Vagina (tissue), 2 donors: ENCODE measurements at places on chromosomes 4 and X.
A peak's percentile ranks its signal among the peaks of the same experiment; 100 is the strongest.

DNA sequence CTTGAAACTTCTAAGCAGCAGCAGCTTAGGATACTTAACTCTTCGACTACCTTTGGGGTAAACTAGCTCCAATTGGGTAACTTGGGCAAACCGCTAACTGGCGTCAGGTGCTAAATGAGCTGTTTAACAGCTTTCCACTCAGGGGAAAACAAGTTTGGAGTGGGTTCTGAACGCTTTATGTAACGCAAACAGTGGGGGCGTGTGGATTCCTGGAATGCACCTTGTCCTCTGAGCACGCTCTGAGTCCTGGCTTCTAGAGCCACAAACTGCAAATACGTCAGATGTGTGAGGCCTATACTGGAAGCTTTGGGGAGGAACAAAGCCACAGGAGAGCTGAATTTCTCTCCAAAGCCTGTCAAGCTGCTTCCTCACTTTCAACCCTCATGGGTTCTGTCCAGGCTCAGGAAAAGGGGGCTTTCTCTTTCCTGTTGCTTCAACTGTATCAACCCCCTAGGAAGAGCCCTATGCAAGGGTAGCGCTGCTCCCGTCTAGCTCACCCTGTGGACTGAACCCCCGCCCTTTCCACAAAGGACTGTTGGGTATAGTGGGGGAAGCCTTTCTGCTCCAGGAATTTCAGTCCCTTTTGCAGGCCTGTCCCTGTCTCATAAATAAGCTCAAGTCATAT is 4.5 kb upstream of the WDR1 start:
- DNase-seq = no peak

DNA sequence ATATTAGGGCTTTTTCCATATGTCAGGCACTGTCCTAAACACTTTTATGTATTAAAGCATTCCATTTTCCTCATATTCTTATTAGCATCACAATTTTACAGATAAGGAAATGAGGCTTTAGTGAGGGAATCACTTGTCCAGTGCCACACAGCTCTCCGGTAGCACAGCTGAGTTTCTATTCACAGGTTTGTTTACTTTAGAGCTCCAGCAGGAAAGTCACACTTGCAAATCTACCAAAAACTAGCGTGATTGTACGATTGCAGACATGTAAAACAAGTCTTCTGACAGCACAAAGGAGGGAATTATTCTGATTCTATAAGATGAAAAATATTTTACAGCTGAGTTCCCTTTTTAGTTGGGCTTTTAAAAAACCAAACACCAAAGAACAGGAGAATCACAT is 472.1 kb downstream of the TMA16 start:
- no peak for DNase-seq

GRCh38 chrX:42075032-42075431 is 151.7 kb upstream of the CASK start:
- DNase-seq = no peak

DNA sequence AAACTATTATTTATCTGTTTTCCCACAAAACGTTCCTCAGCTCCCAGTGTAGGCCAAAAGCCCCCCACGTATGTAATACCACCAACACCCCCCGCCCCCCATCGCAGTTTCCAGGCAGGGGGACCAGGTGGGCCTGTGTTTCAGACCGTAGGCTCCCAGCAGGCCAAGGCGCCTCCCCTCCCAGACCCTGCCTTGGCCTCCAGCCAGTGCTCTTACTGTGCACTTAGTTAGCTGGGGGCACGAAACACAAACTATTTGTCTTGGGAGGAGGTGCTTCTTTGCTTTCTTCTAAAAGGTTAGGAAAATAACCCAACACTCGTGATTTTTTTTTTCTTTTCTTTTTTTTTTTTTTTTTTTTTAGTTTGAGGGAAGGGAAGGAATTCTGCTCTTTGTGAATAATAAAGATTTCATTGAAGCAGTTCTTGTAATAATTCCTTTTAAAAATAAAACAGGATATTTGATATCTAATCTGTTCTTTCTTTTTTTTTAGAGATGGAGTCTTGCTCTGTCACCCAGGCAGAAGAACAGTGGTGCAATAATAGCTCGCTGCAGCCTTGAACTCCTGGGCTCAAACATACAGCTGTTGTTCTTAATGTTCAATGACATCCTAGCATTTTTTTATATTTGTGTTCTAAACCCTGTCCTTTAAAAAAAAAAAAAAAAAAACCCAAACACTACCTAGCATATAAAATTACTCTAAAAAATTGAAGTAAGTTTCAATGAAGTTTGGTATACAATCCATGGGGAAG is 83.0 kb upstream of the CLDN34 start:
- DNase-seq = no peak

DNA sequence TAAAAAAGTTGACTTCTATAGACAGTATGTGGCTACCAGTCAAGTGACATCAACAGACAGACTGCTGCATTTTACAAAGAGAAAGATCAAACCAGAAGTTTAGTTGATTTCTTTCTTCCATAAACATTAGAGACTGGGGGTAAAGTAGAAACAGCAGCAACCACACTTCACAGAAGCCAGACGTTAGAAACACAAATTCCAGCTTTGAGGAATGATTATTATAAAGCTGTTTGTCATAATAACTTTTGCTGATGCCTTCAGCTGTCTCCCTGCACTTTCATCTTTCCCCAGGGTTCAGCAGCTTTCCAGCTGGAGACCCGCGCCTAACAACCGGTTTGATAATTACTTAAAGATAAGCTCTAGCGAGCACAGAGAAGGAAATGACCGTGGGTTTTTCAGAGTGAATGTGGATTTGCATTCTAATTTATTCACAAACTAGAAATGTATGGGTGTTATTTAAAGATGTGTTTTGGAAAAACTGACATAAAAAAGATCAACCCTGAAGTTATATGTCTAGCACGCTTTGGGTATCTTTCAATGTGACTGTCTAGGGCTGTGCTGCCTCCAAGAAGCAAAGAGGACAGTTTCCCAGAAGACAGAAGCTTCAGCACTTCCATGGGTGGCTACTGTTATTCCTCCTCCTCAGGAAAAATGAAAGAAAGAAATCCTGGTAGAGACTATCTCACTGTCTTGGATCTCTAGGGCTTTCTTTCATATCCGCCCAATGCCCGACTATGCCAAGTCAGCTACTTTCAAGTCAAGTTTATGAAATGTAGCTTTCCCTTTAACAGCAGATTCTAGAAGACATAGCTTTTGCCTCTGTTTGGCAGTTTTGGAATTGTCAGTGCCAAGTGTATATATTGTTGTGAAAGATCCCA is 15.0 kb upstream of the ENAM start:
- DNase-seq = no peak

- no peak for DNase-seq
Observed at GRCh38 chr4:26424838-26425237, 65.4 kb downstream of the CCKAR start.

GRCh38 chr4:188821500-188821899 is 682.3 kb downstream of the TRIML1 start:
- no peak for DNase-seq

DNA sequence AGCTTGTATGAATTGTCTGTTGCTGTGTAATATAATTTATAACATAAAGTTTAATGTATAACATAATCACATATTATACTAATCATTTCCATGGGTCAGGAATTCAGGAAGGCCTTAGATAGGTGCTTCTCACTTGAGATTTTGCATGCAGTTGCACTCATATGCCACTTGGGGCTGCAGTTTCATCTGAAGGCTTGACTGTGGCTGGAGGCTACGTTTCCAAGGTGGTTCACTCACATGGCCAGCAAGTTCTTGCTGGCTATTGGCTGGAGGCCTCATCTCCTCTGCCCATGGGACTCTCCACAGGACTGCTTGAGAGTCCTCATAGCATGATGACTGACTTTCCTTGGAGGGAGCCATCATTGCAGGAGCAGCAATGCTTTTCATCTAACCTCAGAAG is 53.4 kb upstream of the STX18 start:
- DNase-seq = no peak

DNA sequence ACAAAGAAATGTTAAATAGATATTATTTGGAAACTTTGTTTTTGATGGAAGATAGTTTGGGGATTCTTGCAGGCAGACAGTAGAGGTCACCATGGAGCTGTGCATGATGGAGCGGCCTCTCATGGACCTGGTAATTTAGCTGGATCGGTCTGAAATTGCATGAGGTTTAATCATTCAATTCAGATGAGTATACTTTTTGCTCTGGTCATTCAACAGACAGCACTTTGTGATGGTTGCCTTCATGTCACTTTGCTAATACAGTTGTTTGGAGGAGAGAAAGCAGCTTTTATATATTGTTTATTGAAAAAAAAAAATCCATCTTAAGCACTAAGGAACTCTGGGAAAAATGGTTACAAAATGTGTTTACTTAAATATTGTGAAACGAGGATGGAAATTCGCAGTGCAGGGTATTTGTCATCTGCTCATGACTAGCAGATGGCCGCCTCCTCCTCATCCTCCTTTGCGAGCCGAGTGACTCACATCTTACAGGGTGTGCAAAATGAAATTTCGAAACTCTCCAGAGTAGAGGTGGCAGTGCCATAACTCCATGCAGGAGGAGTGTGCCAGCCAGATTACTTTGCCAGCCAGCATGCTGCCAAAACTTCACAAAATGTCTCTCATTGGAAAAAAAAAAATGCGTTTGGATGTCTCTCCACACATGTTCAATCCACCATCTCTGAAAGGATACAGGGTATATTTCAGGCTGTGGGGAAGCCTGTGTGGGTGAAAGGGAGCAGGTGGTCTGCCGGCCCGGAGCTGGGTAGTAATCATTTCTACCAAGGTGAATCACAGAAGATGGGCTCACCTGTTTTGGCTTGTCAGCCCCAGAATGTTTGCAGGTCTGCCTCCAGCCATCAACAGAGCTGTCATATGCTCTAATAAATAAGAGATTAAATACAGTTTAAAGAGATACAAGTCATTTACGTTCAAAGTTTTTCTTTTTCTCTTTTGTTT is 314.9 kb upstream of the DIPK2B start:
- DNase-seq = peak; percentile 96

GRCh38 chr4:101411926-101412325 is 64.6 kb upstream of the PPP3CA start:
- no peak for DNase-seq

GRCh38 chr4:84171871-84172270 is 327.2 kb downstream of the NKX6-1 start:
- DNase-seq = no peak

DNA sequence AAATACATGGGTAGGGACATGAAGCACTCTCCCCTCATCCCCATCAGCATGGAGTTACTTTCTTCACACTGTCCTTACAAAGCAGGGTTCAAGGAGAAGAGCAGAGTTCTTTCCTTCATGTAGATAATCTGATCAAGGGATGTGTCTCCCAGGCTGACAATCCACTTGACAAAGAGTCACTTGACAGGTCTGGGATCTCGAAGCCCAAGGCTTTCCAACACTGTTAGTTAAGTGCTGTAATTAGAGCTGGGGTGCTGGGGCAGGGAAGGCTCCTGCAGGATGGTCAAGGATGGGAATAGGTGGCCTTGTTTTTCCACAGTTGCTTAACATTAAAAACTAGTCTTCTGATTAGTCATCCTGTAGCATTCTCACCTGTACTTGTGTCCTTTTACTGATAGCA is 38.0 kb downstream of the CCNG2 start:
- no peak for DNase-seq

DNA sequence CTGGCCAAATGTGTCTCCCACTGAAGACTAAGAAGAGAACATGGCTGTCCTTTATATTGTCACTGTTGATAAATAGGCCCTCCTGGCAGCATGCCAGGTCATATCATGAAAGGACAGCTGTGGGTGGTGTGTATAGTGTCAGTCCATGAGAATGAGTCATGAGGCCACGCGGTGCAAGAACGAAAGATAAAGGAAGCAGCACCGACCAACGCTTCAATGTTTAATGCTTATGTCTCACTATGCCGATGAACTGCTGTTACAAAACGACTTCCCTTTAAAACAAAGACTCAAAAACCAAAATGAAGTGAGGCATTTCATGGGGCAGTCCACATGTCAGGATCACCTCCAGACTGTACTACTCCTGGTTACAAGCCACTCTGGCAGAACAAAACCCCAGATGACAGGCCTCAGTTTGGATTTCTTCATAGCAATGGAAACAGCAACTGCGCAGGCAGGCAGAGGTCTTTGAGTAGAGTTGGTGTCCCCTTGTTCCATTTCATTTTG is 5.2 kb upstream of the TCEANC start:
- DNase-seq = no peak

GRCh38 chr4:13092702-13093101 is 391.4 kb downstream of the RAB28 start:
- no peak for DNase-seq

GRCh38 chr4:121693886-121694285 is 2.9 kb downstream of the ANXA5 start:
- DNase-seq = no peak

DNA sequence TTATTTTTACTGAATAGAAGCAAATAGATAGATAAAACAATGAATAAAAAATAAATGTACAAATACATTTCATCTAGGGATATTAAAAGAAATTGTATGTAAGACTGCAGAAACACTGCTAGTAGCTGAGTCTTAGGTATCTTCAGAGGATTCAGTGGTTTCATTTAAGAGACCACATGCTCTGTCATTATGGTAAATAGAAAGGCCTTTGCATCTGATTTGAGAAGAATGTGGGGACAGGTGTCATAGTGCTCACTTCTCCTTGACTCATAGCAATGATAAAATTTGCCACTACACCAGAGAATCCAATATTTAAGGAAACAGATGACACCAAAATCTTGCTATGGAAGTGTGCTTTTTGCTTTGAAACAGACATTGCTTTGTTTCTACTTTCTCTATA is 59.8 kb upstream of the PPP1R2C start:
- no peak for DNase-seq

GRCh38 chrX:71935476-71935875 is 24.8 kb downstream of the NHSL2 start:
- DNase-seq = no peak

DNA sequence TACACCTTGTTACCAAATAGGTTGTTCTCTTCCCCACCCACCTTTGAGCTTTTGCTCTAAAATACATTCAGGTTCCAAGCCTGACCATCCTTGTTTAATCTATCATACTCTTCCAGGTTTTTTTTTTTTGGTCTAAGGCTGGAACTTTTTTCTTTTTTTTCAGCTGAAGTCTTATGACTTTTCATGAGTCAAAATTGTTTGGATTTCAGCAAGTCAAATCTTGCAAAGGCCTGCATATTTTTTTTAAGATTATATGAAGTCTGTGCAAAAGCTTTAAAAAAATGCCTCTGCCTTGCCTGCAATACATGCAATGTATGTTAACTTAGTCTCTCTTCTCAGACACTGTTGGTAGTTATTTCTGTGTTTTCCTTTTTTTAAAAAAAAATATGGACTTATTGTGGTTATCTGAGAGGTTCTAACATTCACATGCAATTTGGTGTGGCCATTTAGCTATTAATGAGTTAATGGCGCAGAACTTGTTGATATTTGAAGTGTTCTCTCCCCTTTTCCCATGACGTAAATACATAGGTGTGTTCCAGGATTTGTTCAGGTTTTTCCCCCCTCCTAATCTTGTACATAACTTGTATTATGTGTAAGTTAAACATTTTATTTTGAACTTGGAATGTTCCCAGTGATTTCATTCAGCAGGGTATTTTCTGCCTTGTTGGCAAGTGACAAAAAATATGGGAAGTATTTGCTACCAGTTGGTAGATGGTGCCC is 58.7 kb downstream of the CCKAR start:
- no peak for DNase-seq

- no peak for DNase-seq
Observed at GRCh38 chrX:121635141-121635540, 587.7 kb downstream of the GLUD2 start.
